ENCODE measurements at places on chromosomes 2 and 18. TPM values are rescaled to one million over a fixed set of nuclear protein-coding genes. Genes with fewer than 3 reads are reported as not detected.

Gene LMAN1
- 103 TPM for total RNA-seq

Gene FABP1
- total RNA-seq = not detected

Gene EVA1A
- not detected for total RNA-seq

Gene BOLL
- total RNA-seq = not detected

Gene IL1RL2
- 0.17 TPM for total RNA-seq

Gene CXCR4
- total RNA-seq = 114 TPM

Gene TUBB8B
- not detected for total RNA-seq

Gene SANBR
- 12.6 TPM for total RNA-seq

Gene ALMS1
- total RNA-seq = 48.2 TPM

Gene SERPINB7
- total RNA-seq = not detected

Gene CROCC2
- not detected for total RNA-seq

Gene LRRFIP1
- 112 TPM for total RNA-seq

Gene DSG3
- total RNA-seq = not detected

Gene CFAP210
- total RNA-seq = not detected

Gene ANO7
- total RNA-seq = 0.34 TPM

Gene DPP10
- total RNA-seq = not detected

Gene PARD3B
- 39.5 TPM for total RNA-seq

Gene AOX1
- 212 TPM for total RNA-seq

Gene PAX8
- 2.8 TPM for total RNA-seq

Gene WDR54
- 2.1 TPM for total RNA-seq

Gene GNAL
- total RNA-seq = 7.5 TPM

Gene NT5DC4
- total RNA-seq = not detected

Gene GKN1
- total RNA-seq = not detected

Gene C2orf49
- total RNA-seq = 14.1 TPM

Gene AKAIN1
- total RNA-seq = not detected

Gene TLX2
- total RNA-seq = not detected

Gene RBKS
- 1.5 TPM for total RNA-seq

Gene CCDC148
- total RNA-seq = 1.7 TPM

Gene NYAP2
- not detected for total RNA-seq

Gene STEAP3
- total RNA-seq = 13.3 TPM

Gene CUL3
- total RNA-seq = 102 TPM

Gene RND3
- total RNA-seq = 141 TPM

Gene ARL6IP6
- 23.1 TPM for total RNA-seq

Gene UGT1A3
- not detected for total RNA-seq

Gene LYPD1
- total RNA-seq = not detected

Gene ABCG8
- not detected for total RNA-seq

Gene CCDC74B
- 1.3 TPM for total RNA-seq

Gene MGAT4A
- total RNA-seq = 27.3 TPM

Gene RPIA
- total RNA-seq = 11.2 TPM

Gene MAP3K19
- not detected for total RNA-seq

Gene C18orf54
- 2.3 TPM for total RNA-seq

Gene RPRM
- total RNA-seq = not detected
